ENCODE measurements at places on chromosomes 2 and 18. TPM values are rescaled to one million over a fixed set of nuclear protein-coding genes. Genes with fewer than 3 reads are reported as not detected.
A peak's percentile ranks its signal among the peaks of the same experiment; 100 is the strongest.

DNA sequence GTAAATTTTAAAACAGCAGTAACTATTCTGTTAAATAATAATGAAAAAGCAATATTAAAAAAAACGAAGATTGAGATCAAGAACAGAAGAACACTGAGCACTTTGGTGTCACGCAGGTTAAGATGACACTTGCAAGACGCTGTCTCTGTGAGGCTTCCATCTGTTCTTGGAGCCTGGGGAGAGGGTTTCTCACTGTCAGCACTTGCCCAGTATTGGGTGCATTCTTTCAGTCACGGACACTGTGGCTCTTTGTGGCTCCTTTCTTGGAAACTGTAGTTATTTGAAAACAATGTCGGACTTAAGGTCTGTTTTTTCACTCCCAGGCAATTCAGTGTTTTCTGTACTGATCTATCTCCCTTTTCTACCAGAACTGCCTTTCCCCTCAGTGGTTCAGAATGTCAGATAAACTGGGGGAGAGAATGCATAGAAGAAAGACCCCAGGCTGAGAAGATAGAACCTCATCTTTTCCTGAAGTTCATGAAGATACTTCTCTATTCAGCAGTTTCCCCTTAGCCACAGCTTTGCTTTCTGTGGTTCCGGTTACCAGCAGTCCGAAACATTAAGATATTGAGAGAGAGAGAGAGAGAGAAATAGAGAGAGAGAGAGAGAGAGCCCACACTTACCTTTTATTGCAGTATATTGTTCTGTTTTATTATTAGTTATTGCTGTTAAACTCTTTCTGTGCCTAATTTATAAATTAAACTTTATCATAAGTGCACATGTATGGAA is 283.3 kb downstream of the DCDC2C start:
- no peak for DNase-seq

DNA sequence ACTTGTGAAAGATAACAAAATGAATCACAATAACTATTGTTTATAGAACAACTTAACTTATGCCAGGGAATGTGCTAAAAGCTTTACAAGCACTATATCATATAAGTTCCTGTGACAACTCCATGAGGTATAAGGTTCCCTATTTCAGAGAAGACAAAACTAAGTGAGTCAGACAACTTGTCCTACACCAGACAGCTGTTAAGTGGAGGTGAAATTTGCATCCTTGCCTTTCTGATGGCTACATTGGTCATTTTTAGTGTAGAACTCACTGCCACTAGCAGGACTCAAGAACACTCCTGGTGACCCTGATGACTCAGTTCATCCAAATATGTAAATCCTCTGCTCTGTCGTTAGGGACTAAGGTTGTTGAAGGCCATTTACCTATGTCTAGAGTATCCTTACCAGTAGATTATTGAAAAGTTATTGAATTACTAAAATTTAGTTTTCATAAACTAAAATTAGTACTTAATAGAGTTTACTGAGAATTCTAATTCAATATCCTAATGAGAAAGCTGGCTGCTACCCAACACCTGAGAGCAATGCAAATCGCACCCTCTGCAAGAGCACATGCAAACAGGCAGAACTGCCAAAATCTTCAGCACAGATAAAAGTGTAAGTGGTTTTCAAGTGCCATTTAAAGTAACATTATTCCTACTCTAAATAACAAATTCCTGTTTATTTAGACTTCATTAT is 636.2 kb downstream of the NRXN1 start:
- no peak for DNase-seq

Gene SERPINB3
- not detected for total RNA-seq

Gene RGPD3
- 0.20 TPM for total RNA-seq

DNA sequence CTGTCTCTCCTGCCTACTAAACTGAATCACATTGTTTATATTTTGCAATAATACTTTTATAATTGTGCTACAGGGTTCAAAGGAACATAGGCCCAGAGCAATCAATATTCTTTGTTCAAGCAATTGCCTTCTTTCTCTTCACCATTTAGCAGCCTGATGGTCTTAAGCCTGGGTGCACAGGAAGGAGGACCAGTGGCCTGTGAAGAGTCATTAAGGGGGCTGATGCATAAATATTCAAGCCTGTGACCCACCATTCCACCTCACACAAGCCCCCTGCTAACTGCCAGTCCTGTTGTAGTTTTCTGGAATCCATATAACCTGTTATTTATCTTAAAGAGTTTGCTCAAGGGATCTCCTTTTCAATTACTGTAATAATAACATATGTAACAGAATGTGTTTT is 56.0 kb downstream of the ABCA12 start:
- DNase-seq: no peak

DNA sequence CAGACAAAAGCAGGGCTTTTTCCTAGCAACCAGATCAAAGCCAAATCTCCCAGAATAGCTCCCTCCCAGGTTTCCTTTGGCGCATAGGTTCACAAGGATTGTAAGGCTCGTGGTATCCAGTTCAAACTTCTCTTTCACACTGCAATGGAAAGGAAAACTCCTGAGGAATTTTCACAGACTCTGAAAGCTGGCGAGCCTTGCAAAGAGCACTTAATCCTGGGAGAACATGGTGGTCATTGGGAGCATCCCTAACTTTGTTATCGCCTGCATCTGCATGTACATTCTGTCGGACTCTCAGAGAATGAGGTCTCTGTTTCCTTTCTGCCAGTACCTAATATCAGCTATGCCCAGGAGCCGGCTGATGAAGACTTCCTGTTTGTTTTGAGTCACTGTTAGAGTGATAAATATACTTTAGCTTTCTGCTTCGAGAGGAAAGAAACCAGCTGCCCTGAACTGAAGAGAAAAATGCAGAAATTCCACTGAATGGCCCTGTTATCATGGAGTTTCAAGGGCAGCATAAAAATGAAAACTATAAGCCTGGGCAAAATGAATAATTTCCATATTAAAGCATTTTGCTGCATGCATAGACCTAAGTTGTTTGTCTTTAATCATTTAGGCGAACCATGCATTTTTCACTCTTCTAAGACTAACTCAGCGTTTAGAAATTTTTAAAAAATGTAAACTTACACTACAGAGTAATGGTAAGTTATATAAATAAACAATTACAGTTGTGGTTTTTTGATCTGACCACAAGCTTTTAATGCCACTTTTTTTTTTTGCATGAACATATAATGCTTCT is 76.4 kb upstream of the ZEB2 start:
- DNase-seq: peak; percentile 23

DNA sequence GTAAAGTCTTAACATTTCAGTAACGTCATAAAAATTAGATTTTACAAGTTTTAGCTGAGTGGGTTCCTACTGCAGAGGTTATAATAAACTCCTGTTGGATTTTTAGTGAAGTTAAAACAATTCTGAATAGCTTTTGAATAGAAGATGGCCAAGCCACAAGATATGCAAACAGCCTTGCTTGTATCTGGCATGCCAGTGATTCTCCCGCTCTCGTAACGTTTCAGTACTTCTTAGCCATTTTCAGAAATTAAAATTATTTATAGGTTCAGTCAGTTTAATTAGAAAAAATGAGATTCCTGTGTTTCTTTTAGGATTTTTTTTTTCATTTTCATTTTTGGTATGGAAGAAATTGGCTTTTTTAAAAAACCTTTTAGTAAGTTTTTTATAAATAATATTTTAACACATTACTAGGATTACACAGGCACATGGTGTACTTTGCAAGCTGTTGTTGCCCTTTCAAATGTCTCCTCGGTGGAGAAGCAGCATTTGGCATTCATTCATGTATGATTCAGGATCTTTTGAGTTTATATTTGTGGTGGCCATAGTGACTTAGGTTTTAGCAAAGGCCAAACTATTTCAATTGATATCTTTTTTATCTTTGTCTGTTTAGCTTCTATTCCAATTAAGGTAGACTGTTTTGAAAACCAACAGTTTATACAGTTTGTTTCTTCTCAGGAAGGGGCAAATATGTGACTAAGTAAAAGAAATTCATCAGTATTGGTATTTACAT is 30.6 kb upstream of the RND3 start:
- DNase-seq: no peak

- no peak for DNase-seq
Observed at GRCh38 chr18:35205199-35205712, 35.6 kb upstream of the ZNF397 start.

- no peak for DNase-seq
Observed at GRCh38 chr2:23418461-23418911, 33.5 kb downstream of the KLHL29 start.

- DNase-seq: peak; percentile 50
Observed at GRCh38 chr2:25228848-25229278, 60.5 kb upstream of the POMC start.

DNA sequence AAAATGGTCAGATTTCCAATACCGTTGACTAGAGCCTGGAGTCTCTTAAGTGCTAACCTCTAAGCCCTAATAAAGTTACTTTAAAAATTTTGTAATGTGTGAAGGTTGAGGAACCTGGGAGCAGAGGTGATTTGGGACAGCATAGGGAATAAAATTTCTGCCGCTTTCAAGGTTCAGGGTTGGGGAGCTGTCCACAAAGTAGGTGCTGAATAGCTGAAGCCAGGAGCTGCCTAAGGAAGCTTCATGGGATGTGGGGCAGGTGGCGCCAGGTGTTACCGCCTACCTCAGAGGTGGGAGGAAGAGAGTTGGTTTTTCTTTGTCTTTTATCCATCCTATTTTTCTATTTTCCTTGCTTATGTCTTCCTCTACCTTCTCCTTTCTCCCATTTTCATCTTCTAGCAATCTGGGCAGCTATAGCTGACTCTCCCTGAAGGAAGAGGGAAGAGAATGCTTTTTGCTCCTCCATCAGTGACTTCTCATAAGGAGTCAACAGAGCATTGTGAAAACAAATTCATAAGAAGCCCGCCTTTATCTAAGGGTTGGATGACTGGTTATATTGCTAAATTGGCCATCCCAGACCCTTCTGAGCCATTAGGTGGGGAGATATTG is 178.7 kb downstream of the CLIP4 start:
- peak; percentile 42 for DNase-seq

DNA sequence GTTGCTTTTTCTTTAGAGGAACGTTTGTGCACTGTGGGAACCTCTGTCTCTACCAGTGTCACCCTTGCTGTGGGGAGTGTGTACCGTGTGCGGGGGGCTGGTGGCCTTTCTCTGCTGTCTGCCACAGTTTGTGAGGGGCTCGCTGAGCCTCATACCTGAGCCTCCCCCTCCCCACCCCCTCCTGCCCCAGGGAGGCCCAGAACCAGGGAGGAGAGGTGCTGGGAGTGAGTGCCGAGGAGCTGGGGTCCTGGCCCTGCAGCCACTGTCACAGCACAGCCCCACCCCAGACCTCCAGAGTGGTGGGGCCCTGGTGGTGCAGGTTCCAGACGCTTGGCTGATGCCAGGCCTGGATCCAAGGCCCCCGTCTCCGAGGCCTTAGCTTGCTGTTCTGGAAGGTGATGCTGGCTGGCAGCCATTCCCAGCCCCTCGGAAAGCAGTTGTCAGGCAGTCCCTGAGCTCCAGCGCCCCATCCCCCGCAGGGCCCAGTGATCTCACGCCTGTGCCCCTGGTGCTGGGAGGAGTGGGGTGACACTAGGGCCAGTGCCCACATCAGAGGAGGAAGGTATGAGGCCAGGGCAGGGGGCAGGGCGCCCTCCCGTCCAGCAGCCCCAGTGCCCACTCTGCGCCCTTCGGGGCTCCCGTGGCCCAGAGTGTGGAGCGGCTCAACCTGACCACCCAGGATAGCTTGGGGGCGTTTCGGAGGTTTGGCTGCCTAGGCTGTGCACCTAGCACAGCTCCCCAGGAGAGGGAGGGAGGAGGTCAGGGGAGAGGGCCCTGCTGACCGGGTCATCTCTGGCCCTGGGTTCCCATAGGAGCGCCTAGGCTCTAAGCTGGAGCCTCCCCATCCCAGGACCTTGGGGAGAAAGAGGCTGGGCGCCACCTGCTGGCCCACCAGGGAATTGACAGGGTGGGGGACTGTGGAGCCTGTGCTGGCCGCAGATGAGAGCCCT is 53.0 kb upstream of the ALPP start:
- peak; percentile 72 for DNase-seq

DNA sequence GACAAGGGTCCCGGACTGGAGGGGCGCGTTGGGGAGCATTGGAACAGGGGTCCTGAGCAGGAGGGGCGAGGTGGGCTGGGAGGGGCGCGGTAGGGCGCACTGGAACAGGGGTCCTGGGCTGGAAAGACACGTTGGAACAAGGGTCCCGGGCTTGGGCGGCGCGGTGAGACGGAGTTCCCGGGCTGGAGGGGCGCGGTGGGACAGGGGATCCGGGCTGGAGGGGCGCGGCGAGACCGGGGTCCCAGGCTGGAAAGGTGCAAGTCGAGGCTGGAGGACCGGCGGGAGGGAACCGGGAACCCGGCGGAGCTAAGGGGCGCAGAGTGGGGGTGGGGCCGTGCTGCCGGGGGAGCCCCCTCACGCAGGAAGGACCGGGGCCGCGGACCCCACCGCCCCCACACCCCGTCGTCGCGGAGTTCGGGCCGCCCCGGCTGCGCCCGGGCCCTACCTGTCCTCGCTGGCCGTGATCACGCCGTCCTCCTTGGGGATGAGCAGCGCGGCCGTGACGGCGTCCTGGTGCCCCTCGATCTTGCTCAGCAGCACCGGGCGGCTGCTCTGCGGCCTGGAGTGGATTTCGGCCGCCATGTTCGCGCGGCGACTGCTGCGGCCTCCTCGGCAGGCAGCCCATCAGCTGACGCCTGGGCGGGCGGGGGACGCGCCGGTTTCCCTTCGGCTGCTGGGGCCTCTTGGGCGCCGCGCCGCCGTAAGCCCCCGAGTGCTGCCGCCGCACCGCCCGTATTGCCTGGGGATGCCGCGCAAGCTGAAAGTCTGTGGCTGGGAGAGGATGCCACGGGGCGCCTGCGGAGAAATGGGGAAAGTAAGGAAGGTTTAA is at the start of gene WDFY1:
Gene WDFY1 (minus strand): TSS at position 633 of the 829 bp plus-strand sequence. CDS start 51 bp downstream, at position 582.
- peak; percentile 88 for DNase-seq

Gene LRRC30
- total RNA-seq: not detected

- DNase-seq: no peak
Observed at GRCh38 chr18:61323951-61324350, 9.3 kb upstream of the CDH20 start.

GRCh38 chr2:191086706-191087105 is 64.1 kb downstream of the STAT4 start:
- DNase-seq: no peak

DNA sequence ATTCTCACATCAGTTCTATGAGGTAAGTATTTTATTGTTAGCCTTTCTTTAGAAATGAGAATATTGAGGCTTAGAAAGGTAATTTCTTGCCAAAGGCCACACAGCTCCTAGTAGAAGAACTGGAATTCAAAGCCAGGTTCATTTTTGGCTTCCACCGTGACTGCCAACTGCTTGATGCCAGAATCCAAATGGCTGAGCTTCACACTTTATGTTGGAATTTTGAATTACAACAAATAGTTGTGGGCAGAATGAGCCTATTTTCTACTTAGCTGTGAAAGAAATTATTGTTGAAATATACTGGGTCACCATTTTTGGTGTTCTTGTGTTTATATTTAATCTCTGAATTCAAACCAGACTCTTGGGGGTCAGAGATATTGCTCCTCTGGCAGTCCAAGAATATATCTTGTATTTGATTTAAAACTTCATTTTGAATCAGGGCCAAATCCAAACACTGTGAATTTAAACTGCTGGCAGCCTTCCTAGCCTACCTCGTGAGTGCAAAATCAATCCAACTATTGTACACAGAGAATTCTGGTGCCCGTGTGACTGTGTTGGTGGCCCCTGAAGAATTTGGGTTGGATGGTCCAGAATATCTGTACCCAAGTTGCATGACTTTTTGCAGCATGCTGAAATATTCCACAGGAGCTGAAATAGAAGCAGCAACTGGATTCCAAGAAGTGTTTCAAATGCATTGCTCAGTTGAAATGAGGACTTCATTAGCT is 35.6 kb upstream of the LPIN1 start:
- no peak for DNase-seq

- DNase-seq: no peak
Observed at GRCh38 chr2:240589850-240590525, 3.5 kb downstream of the CAPN10 start.
